ENCODE measurements at places on chromosomes 13 and 19.

DNA sequence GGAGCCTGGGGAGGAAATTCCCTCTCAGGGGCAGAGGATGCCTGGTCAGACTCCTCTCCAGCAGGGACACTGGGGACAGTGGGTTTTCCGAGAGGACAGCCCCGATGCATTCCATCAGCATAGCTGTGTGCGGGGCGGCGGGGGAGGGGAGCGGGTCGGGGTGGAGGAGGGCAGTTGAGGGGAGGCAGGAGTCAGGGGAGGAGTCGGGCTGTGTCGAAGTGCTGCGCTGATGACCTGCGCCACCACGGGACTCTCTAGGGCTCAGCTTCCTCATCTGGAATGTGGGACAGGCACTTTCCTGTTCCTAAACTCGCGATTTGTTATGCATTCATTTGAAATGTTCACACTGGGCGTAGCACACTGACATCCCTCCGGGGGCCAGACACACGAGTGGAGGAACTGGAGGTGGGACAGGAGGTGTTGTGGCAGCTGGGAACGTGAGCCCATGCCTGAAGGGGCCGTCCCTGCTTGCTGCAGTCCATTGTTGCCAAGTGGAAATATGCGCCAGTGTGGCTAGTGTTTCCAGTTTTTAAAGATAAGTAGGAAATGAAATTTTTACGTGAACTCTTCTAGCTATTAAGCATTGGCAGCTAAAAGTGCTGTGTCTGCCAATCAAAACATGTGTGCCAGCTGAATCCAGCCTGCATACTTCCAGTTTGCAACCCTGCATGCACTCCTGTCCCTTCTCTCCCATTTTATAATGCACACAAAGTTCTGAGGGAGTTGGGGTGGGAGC, 43.3 kb downstream of the FLT1 start:
- no peak for DNase-seq

- peak; percentile 67 for DNase-seq
These were observed 19.2 kb downstream of the CEACAM6 start for GRCh38 chr19:41774515-41774980.

DNA sequence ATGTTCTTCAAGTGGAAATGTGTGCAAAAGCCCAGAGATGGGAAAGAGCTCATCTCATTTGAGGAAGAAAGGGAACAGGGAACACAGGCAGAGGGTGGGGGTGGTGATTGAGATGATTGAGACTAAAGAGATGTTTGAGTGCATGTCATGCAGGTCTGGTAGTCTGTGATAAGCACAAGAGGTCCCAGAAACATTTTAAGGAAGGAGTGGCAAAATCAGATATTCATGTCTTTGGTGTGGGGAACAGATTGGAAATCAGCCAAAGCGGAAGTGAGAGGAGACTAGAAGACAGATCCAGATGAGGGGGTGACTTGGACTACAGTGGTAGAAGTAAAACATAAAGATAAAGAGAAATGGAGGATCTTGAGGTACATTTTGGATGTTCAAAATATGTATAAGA, 39.4 kb upstream of the DACH1 start:
- no peak for DNase-seq

- DNase-seq: no peak
These were observed 86.7 kb upstream of the IPO5 start for GRCh38 chr13:97866751-97867150.

DNA sequence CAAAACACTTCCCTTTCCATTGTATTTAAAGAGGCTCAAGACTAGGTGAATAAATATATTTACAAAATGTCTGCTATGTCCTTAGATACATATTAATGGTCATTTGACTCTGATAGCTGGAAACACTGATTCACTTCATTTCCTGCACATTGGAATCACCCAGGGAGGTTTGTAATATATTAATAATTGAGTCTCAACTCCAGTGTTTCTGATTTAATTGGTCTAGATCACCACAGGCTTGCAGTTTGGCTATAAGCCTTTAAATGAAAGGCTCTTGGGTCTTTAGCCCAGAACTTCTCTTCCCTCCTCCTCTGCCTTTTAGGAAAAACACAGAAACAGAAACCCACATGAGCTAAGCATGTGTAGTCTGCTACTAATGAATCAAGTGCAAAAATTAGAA, 378.0 kb downstream of the TBC1D4 start:
- no peak for DNase-seq

- peak; percentile 40 for DNase-seq
These were observed 71.3 kb downstream of the KLF12 start for GRCh38 chr13:74062933-74063332.

GRCh38 chr13:87094646-87095045, 576.5 kb upstream of the SLITRK5 start:
- DNase-seq: no peak

DNA sequence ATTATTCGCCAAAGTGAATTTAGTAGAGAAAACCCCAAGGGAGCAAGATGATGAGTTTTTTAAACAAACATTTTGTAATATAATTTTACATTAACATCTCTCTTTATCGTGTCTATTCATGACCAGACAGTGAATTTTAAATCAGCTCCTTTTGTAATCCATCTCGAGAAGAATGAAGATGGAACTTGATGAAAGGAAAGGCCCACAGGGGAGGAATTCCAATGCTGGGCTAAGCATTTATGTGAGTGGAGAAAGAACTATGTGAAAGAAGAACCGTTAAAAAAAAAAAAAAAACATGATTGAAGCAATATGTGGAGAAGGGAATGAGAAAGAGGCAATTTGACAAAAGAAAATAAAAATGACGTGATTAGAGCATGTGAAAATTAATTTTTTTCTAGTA, 170.6 kb downstream of the KCTD12 start:
- DNase-seq: no peak

GRCh38 chr13:108525827-108526226, 103.6 kb upstream of the MYO16 start:
- DNase-seq: no peak

DNA sequence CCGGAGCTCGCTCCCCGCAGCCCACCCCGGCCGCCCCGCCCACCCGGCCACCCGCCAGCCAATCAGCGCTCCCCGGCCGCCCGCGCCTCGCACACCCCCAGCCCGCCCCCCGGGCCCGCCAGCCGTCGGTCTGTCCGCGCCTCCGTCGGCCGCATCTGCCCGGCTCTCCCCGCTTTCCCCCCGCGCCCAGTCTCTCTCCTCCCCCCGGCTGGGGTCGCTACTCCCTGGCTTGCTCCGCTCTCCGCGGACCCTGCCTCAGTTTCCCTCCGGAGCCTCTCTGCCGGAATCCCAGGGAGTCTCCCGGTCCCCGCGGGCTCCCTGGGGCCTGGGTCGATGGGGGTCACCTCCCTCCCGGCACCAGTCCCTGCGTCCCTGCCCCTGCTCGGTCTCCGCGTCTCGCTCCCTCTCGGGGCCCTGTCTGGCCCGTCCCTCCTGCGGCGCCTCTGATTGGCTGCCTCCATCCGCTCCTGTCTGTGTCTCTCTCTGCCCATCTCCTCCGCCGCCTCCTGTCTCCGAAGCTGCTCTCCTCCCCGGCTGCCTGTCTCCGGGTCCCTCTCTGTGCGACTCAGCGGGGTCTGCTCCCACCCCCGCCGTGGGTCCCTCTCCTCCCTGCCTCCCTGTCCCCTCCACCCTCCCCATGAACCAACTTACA, 484 bp downstream of the IL11 start:
- DNase-seq: peak; percentile 61

DNA sequence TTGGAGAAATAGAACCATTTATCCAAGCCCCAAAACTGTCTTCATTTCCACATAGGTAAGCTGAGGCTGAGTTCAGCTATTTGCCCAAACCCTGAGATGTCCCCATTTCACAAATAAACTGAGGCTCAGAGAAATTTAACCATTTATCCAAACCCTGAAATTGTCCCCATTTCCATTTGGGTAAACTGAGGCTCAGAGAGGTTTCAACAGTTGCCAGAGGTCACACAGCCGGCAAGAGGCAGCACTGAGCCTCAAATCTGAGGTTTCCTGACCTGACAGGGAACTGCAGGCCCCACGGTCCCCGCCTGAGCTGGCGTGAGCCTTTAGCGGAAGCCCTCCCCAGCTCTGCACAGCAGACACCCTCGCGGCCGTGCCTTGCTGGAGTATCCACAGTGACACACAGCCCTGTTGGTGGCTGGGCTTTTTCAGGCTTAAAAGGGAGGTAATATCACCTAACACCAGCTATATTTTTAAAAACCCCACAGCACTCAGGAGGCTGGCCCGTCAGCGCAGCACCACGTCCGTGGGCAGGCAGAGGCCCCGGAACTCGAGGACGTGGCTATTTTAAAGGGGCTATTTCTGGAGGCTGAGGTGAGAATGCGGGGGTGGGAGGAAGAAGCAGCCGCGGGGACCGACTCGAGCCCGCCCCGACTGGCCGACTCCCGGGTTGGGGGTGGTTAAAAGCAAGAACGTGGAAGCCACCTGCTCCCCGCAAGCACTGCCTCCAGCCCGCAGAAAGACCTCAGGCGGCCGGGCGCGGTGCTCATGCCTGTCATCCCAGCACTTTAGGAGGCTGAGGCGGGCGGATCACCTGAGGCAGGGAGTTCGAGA, 18.5 kb downstream of the PTPRS start:
- peak; percentile 34 for DNase-seq

DNA sequence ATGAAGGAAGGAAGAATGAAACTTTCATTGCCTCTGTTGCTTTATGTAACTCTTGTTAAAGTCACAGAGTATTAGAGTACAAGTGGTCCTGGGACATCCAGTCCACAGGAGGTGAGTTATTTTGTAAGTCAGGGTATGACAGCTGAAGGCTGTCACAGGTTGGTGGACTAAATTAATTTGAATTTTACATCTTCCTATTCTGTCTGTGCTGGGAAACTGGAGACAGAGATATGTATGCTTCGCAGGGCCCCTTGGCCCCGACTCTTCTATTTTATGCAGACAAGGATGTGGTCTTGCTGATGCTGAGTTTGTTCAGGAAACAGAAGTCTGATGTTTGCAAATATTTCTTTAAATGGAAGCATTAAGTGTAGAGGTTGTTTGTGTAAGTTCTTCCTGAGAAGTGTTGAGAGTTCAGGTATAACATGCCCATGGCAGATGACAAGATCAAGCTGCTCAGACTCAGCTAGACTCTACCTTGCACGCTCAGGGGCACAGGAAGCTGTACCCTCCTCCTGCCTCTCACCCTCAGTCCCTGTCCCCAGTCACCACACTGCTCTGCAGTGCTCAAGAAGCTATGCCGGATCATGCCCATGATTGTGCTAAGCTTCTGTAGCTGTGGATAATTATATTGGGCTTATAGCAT, 23.4 kb downstream of the RASL11A start:
- DNase-seq: no peak

- DNase-seq: no peak
These were observed 1246.2 kb downstream of the SLITRK1 start for GRCh38 chr13:82636119-82636518.

GRCh38 chr19:14102756-14103155, 12.2 kb upstream of the SAMD1 start:
- no peak for DNase-seq

DNA sequence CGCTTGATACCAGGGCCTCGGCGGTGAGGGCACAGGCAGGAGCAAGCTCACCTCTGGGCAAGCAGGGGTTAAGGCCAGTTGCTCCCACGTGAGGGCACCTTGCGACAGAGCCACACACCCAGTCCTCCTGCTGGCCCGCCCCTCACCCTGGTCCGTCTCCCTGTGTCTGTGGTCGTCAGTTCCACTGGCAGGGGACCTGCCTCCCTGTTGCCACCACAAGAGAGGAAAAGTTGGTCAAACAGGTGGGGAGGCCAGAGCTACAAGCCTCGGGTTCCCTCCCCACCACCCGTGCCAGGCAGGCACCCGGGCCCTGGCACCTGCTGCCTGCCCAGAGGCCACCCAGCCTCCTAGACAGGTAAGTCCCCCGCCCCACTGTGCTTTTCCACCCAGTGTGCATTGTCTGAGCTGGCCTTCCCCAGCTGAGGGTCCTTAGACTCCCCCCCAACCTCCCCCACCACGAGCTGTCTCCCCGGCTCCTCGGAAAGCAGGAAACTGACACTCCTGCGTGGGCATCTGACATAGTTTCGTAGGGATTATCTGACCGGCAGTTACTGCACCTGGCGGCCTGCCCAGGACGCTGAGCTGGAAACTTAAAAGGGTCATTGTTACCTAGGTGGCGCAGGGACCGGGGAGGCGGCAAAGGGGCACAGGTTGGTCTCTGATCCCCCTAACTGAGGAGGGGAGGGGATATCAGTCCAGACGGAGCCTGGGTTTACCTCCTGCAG, at the start of gene TJP3:
TJP3 (plus strand) TSS at position 178 of the 725 bp plus-strand sequence. CDS start 20,049 bp downstream, outside the sequence.
- DNase-seq: no peak

DNA sequence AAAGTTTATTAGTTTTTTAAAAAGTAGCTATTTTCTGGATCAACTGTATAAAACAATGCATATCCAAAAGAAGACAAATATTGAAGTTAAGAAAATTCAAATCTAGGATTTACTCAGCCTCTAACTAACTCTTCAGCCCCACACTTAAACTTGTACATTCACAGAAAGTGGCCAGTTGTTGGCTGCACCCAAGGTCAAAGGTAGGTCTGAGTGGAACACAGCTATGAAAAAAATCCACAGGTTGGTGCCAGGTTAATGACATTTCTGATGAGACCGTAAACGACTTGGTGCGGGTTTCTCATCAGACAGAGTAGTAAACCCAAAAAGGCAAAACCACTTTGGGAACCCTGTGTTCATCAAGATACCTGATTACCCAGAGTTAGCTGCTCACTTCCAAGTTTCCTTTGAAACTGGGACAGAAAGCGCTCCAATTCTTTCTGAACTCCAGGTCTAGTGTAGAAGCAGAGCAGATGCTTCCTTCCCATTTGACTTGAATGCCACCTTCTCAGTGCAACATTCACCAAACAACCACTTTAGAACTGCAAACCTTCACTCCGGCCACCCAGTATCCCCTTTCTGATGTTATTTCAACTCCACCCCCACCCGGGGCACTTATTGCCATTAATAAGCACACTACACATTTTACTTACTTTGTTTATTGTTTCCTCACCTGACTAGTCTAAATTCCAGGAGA, 208.3 kb upstream of the STARD13 start:
- no peak for DNase-seq

DNA sequence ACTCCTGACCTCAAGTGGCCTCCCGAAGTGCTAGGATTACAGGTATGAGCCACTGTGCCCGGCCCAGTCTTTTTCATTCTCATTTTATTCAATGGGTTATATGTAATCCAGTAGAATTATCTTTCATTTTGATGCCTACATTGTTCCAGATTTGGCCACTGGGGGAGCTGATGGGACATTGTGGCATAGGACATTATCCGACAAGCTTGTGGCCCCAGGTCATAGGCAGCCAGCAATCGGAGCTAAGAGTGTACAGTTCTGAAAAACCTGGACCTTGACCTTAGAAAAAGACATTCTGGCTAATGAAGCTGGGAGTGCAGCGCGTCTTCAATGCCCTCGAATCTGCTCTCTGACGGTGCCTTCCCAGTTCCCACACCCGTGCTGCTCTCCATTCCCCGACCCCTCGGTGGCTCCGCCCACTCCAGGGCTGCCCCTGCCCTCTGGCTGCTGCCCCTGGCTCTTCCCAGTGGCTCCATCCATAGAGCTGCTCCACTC, 108.7 kb downstream of the TEX29 start:
- peak; percentile 71 for DNase-seq

GRCh38 chr13:36038785-36039555, 92.2 kb downstream of the DCLK1 start:
- DNase-seq: no peak

DNA sequence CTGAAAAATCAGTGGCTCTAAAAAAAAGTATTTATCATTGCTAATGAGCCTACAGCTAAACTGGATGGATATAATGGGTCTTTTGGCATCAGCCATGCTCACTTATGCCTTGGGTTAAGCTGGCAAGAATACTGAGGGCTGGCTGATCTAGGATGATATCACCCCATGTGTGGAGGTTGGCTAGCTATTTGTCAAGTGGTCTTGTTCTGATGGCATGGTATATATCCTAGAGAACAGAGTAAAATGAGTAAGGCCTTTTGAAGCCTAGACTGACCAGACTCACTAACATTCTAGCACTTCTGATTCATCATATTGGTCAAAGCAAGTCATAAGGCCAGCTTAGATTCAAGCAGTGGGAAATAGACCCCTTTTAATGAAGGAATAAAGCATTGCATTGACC, 383.0 kb downstream of the SLITRK1 start:
- DNase-seq: no peak
